ENCODE measurements at places on chromosomes 1 and 21. TPM values are rescaled to one million over a fixed set of nuclear protein-coding genes. Genes with fewer than 3 reads are reported as not detected.

GRCh38 chr1:209531006-209531405 lies 52.5 kb upstream of the CAMK1G start:
- H3K4me1 ChIP-seq, result no peaks in the 10 kb centered on the region
- DNase-seq, result no peak
- H3K4me3 ChIP-seq, result no peak overlapping the region
- peaks cover 5% of the 10 kb centered on the region for H3K27me3 ChIP-seq

The IL22RA1 gene
- total RNA-seq, result under 0.01 TPM

The PADI1 gene
- under 0.01 TPM for total RNA-seq

The EVA1B gene
- 119 TPM for total RNA-seq

Measured in osteoblast (primary cell).